ENCODE measurements at places on chromosomes 7 and 10.

DNA sequence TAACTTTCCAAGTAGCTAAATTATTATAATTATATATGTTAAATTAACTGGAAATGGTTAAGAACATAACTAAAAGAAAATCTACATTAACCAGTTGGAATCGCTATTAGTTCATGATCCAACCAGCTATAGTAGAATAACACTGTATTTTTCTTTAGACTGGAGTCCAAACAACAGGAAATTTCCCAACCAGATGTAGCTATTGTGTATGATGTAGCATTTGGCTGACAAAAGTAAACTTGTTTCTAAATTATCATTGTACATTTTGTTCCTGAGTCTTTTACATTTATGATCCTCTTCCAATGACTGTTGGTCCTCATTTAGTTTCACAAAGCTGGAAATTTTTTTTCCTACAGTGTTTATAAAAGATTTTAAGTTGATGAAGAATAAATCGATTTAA, 62.1 kb downstream of the PAPSS2 start:
- DNase-seq, result no peak

- DNase-seq, result no peak
Observed at GRCh38 chr7:34886856-34887255, 150.4 kb downstream of the DPY19L1 start.

DNA sequence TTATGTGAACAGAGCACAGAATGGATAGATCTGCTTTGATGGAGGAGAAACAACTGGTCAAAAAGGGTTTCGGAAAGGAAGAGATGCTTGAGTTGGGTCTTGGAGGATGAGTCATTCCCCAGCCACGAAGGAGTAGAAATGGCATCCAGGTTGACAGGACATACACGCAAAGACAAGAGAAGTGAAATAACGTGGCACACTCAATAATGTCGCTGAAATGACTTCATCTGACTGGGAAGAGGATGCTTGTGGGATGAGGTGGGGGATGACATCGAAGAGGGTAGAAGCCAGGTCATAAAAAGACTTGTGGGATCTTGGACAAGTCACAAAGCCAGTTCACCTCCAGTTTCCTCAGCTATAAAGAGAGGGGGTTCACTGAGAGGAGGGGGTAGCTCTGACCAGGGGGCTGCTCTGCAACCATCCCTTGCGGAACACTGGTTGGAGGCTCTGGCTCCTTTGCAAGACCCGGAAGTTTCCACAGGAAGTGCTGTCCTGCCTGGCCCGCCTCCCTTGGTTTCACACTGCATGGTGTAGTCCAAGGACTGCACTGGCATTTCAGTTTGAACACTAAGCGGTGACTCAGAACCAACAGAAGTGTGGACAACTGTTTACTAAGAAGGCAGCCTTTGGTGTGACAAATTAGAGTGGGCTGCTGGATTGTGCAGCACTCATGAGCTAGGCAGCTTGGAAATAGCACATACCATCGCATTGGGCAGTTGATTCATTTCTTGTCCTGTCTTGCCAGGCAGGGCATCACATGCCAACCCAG, 189.9 kb upstream of the ADO start:
- DNase-seq, result no peak

DNA sequence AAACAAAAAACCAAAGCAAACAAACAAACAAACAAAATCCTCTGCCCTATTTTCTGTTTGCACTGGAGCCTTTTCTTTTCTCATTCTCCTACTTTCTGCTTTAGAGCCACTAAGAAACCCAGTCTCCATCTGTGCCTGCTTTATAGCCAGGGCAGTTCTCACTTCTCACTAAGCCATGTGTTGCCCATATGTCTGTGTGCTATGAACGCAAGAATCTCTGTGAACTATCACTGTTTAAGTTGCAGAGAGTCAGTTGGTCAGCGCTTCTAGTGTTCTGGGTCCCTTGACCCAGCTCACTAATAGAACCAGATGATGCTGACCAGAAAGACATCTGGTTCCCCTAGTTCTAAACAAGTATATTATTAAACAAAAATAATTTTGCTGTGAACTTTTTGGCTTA, 81.4 kb downstream of the FAM185A start:
- DNase-seq, result no peak

DNA sequence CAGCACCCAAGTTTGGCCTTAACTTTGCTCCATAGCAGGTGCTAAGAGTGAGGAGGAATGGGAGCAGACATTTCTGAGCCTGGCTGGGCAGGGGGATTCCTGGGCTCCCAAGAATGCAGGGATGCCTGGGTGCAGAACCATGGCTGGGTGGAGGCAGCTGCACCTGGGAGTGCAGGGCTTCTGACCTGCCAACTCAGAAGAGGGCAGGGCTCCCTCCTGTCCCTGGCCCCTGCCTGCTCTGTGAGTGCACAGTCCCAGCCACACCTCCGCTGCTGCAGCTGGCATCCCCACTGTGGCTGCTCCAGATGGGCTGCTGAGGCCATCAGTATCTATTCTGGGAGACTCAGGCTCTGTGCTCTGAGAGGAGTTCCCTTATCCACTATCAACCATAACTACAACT, 747.4 kb upstream of the VSTM2A start:
- DNase-seq, result no peak

- DNase-seq, result no peak
Observed at GRCh38 chr7:78140109-78140508, 341.5 kb downstream of the PHTF2 start.

DNA sequence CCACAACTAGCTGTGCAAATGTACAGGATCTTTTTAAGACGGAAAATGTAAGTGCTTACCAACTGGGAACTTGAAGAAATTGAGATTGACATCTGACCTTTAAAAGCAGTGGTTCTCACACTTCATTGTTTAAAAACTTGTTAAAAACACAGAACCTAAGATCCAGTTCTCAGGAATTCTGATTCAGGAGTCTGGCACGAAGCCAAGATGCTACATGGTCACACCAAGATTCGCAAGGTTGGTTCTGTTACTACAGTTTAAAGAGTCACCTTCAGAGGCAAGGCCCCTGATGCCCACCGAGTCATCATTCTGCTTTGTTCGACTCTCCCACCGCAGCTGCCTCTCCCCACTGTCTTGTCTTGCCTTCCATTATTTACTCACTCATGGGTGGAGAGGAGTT, 113.3 kb downstream of the GLI3 start:
- no peak for DNase-seq

Data from cardiac muscle cell (in vitro differentiated cells and primary cell).